ENCODE measurements at places on chromosomes 4 and X. TPM values are rescaled to one million over a fixed set of nuclear protein-coding genes. Genes with fewer than 3 reads are reported as not detected.

CCDC160 gene
- total RNA-seq: not detected

CTAG2 gene
- total RNA-seq: not detected

ATP6AP1 gene
- 52.3 TPM for total RNA-seq

MMGT1 gene
- total RNA-seq: 19.3 TPM

DNA sequence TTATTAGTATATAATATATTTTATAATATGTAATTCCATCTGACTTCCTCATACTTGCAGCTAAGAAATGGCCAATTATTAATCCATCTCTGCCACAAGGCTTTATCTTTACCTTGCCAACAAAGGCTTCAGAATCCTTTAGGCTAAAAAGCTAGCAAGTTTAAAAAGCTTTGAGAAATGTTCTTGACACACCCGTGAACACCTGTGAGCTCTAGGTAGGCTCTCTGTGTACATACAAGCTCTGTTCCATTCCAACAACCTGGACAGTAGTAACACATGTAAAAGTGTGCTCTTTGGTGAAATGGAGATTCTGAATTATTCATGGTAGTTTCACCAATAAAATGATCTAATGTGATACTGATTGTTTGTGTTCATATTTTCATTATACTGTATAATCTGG is 49.7 kb upstream of the USP9X start:
- no peak for DNase-seq

GRCh38 chr4:143667461-143667860 is 33.0 kb downstream of the FREM3 start:
- no peak for DNase-seq

- DNase-seq: no peak
Observed at GRCh38 chr4:165192500-165192898, 14.9 kb upstream of the KLHL2 start.

DNA sequence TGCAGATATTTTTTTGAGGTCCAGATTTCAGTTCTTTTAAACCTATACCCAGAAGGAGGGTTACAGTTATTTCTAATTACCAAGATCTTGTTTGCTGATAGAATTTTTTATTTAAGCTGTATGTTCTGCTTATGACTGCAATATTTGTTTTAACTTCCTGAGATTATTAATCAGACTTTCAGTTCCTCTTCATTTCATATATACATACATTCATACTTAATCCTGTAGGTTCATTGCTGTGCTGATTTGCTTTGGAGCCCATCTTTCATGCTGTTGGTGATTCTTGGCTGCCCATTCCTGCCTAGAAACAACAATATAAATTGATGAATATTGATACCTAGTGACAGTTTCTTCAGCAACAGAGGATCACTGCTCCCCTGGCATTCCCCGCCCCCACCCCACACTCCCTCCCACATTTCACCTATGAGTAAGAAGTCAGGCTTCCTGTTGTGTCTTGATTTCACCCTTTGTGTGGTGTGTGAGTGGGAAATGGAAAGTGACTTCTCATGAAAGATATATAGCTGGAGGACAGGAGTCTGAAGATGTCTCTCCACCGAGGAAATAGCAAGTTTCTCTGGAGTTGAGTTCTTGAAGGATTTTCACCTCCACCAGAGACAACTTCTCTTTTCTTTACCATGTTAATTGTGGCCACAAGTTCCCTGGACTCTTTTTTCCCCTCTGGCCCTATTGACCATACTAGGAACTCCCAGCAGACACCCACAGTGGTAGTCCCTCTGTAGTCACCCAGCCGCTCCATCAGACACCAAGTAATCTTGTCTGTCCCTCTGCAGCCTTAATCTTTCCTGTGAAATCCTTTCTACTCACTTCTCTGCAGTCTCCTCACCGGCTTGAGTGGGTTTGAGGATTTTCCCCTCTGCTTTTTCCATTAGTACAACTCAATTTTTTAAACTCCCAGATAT is 118.4 kb downstream of the ASB9 start:
- DNase-seq: peak; percentile 21

DNA sequence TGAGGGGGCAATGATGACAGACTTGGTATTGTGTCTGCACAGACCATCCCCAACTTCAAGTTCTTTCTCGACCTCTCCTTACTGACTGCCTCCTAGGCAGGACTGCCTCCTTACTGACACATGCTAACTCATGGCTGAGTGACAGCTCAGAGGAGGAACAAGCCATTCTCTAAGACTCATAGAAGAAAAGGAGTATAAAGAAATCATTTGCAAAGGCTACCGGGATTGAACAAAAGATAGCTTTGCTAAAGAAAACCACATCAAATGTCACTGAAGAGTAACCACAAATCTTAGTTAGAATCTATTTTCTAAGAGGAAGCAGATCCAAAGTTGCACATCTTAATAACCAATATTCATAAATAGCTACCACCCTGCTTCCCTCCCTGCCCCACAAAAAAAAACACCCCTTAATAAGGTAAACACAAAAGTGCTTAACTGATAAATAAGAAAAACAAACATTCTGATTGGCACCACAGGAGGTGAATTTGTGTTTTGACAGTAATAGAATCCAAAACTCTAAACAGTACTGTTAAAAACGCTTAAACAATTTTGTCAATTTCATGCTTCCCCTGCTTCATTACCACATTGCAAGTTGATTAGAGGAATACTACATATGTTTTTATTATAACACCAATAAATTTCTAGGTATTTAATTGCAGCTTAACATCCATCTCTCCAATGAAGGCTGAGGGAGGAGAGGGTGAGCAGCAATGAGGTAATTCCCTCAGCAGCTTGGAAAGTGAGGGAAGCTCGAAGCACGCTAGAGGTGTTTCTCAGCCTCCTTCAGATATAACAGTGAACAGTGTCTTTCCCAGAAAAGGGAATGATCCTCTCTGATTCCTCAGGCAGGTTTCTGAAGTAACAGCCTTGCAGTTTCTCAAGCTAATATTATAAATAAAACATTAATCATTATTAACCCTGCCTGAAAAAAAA is 160.0 kb downstream of the HNRNPD start:
- DNase-seq: no peak

- no peak for DNase-seq
Observed at GRCh38 chrX:12994321-12994720, 19.4 kb downstream of the TMSB4X start.

- no peak for DNase-seq
Observed at GRCh38 chr4:3073158-3074077, 920 bp downstream of the HTT-AS start.
